ENCODE measurements at places on chromosomes 7 and 10.
A peak's percentile ranks its signal among the peaks of the same experiment; 100 is the strongest.

- no peak for DNase-seq
Measured at GRCh38 chr10:5698062-5698461, 13.4 kb downstream of the TASOR2 start.

GRCh38 chr7:43629857-43630256, 46.9 kb downstream of the STK17A start:
- no peak for DNase-seq

GRCh38 chr10:69243817-69244216, 23.7 kb downstream of the HKDC1 start:
- DNase-seq: no peak

- DNase-seq: no peak
Measured at GRCh38 chr10:22911889-22912762, 15.7 kb upstream of the ARMC3 start.

DNA sequence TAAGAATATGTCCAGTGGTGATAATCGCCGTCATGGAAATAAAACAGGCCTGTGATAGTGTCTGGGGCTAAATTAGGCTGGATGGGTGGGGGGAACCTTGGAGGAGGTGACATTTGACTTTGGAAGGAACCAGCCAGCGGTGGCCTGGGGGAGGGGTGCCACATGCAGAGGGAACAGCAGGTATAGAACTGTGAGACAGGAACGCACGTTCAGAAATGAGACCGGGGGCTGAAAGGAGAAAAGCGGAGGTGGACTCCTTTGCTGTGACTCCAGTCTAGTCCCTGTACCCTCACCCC, 2.6 kb upstream of the CYP26A1 start:
- DNase-seq: no peak

GRCh38 chr10:42593284-42593683, 45.1 kb downstream of the ZNF33B start:
- no peak for DNase-seq

- DNase-seq: no peak
Measured at GRCh38 chr10:128576943-128577670, 450.9 kb upstream of the MKI67 start.

DNA sequence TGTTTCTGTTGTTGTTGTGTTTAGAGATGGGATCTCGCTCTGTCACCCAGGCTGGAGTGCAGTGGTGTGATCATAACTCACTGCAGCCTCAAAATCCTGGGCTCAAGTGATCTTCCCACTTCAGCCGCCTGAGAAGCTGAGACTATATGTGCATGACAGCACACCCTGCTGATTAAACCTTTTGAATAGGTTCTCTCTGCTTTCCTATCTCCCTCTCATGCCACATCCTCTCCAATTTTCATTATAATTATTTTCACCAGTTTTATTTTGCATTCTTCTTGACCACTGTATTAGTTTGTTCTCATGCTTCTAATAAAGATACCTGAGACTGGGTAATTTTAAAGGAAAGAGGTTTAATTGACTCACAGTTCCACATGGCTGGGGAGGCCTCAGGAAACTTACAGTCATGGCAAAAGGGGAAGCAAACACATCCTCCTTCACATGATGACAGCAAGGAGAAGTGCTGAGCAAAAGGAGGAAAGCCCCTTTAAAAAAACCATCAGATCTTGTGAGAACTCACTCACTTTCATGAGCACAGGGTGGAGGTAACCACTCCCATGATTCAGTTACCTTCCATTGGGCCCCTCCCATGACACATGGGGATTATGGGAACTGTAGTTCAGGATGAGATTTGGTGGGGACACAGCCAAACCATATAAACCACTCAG, 12.9 kb downstream of the AGK start:
- DNase-seq: peak; percentile 71

DNA sequence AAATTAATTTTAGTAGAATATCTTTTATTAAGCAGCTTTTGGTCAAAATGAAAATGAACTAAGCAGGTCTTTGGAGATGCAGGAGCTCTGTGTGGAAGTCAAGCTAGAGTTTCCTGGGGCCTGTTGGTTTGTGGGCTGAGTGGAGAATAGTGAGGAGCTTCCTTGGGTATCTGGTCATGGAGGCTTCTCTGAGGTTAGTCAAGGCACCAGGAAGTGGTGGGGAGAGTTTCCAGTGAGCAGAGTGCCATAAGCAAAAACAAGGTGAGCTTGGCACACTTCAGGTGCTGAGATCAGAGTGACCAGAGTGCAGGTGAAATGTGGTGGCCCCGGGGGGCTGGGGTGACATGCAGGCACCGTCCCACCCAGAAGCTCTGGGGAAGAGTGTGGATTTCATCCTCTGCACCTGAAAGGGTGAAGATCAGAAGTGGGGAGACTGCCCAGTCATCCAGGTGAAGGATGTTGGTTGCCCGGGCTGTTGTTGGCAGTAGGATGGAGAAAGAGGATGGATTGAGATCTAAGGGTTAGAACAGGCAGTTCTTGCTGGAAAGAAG, 77.4 kb downstream of the WDR37 start:
- DNase-seq: no peak

- peak; percentile 90 for DNase-seq
Measured at GRCh38 chr10:6665847-6666246, 85.8 kb upstream of the PRKCQ start.

GRCh38 chr10:93006435-93007039, 54.1 kb upstream of the CYP26C1 start:
- DNase-seq: no peak

DNA sequence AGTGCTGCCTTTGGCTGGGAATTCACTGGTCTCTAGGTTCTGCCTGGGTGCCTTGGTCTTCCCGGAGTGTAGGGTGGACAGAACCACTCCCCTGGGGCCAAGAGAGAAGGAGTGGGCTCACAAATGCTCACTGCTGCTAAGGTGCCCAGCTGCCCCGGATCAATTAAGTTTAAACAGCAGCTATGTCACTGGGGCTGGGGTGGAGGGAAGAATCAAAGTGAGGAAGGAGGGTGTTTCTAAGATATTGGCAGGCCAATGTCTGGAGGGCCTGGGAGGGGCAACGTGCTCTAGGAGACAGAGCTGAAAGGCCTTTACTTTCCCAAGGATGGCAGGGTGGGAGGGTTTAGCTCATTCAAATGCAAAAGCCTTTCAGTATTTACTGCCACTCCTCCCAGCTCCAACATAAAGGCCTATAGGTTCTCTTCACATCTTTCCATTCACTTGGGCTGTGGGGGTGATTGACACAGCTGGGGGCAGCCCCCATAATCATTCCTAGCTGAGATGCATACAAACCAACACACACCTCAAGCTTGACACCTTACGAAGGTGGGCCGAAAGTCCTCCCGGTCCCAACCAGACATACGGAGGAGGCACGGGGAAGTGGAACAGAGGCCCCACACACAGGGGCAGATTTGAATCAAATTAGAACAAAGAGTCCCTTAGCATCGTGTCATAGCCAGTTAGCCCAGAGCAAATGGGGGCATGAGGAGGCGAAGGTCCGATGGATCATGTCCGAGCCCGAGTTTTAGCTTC, 108.0 kb upstream of the EFCAB10 start:
- no peak for DNase-seq

GRCh38 chr10:326894-327635, 191.8 kb downstream of the ZMYND11 start:
- no peak for DNase-seq

- DNase-seq: peak; percentile 60
Measured at GRCh38 chr10:93452143-93452542, 30.0 kb downstream of the MYOF start.

DNA sequence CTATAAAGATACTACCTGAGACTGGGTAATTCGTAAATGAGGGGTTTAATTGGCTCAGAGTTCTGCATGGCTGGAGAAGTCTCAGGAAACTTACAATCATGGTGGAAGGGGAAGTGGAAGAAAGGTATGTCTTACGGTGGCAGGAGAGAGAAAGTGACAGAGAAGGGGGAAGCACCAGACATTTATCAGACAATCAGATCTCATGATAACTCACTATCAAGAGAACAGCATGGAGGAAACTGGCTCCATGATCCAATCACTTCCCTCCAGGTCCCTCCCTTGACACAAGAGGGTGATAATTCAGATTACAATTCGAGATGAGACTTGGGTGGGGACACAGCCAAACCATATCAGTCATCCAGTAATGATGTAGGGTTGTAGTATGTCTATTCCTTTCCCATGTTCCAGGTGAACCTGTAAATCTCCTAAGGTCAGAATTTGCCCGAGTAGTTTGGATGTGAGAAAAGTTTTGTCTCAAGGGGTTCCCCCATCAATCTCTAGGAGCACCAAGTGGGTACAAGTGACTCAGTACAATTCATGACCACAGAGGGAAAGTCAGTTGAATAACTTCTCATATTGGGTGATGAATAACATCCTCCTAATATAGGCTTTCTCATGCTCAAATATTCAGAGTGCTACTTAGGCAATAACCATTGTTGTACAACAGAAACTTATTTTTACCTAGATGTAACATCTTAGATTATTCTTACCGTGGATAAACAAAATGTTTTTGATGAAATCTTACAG, 39.7 kb upstream of the MTPN start:
- no peak for DNase-seq

DNA sequence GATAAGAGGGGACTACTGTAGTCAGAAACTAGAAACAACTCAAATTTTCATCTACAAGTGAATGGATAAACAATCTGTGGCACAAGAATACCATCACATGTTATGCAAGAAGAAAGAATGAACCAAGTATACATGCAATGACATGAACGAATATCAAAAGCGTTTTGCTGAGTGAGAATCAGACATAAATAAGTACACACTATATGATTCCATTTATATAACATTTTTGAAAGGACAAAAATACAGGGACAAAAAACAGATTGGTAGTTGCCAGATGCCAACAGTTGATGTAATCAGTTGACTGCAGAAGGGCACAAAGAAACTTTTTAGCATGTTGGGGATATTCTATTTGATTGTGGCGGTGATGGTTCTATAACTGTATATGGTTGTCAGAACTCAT, 33.6 kb downstream of the CTNNA3 start:
- no peak for DNase-seq

- peak; percentile 61 for DNase-seq
Measured at GRCh38 chr10:30155401-30155800, 96.0 kb upstream of the JCAD start.

GRCh38 chr7:139092090-139092796, 17.3 kb downstream of the ZC3HAV1 start:
- no peak for DNase-seq

GRCh38 chr7:95977994-95978393, 205.6 kb downstream of the DYNC1I1 start:
- DNase-seq: no peak

- DNase-seq: no peak
Measured at GRCh38 chr7:78607099-78607498, 808.5 kb downstream of the PHTF2 start.

DNA sequence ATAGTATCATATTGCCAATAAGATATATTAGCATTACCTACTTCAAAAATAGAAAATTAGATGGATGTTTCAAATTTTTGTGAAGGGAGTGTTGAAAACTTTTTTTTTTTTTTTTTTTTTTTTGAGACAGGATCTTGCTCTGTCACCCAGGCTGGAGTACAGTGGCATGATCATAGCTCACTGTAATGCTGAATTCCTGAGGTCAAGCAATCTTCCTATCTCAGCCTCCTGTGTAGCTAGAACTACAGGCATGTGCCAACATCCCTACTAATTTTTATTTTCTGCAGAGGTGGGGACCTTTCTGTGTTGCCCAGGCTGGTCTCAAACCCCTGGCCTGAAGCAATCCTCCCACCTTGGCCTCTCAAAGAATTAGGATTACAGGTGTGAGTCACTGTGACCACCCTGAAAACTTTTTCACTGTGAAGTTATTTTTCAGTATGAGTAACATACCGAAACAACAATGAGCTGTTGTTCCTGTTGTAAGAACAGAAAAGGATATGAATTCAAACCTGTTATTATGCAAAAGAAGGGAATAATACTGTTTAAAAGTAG, 266.9 kb downstream of the NEBL start:
- no peak for DNase-seq

DNA sequence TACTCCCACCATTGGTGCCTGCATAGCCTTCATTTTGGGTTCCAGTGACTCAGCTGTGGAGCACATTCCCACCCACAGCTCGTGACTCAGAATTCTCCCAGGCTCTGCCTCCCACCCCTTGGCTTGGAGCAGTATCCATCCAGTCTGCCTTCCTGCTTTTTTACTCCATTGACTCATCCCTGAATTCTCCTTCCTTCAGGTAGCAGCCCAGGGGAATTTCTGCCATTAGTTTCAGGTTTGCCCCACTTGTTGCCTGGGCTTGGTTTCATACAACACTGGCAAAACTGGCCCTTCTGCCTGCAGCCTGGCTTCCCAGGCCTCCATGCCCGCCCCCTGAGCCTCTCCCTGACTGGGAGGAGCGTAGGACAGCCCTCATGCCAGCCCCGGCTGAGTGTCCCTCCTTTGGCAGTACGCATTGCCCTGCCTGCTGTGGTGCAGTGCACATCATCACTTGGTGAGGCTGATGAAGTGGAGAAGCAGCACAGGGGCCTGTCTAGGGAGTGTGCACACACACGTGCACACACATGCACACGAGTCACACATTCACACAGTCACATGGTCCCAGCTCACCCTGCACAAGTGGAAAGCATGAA, 55.0 kb downstream of the SNX10 start:
- no peak for DNase-seq

DNA sequence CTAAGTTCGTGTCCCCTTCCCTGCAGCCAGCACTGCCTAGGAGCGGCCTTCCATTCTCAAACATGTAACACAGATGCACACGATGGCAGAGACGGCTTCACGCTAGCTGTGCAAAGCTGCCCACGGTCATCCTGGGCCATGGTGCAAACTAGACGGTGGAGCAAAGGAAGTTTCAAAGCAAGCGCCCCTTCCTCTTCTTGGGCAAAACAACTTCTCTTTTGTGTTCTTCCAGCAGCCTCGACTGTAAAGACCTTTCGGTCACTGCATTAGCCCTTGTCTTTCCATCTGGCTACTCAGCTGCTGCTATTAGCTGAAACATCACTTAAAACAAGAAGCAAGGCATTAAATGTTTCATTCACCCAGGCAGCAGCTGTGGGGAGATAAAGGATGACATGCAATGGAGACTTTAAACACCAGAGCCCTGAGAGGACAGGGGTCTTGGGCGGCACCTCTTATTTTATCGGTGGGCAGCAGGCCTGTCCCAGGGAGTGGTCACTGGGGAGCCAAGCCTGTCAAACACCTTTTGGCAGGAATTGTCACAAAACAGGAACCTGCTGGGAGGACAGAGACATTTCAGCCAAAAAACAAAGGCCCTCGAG, 214.8 kb downstream of the KLF6 start:
- no peak for DNase-seq

GRCh38 chr10:119368991-119369869, 161.9 kb downstream of the GRK5 start:
- DNase-seq: no peak
